ENCODE measurements at places on chromosomes 1 and 21.

GRCh38 chr1:223616586-223616985 lies 48.9 kb downstream of the CAPN8 start:
- DNase-seq, result no peak

GRCh38 chr1:206797534-206798383 lies 25.5 kb upstream of the IL10 start:
- no peak for DNase-seq

DNA sequence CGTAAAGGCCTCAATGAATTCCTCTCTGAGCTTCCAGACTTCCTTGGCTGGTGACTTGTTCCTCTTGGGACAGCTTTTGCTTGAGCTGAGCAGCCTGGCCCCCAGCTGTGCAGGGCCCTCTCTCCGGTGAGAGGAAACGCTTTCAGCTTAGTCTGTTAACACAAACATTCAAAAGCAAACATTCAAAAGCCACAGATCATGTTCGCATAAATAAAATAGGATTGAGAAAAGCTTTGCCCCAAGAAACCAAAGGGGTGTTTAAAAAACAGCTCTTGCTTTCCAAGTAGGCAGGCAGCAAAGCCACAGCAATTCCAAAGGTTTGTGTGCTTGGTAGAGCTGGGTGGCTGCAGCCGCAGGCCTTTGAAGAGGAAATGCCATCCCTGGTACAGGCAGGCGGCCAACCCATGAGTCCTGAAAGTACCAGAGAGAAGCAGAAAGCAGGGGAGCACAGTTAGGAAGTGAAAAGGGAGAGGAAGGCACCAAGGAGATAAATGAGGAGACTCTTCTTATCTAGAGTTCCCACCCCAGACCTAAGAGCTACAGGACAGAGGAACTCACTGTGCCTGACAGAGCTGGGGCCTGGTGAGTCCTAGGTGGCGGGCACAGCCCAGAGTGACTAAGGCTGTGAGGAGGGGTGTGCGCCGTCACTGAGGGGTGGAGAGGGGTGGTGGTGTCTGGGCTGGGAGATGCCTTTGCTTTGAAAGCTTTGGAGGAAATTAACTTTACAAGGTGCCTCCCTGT lies 48.4 kb downstream of the CCN1 start:
- DNase-seq, result peak; percentile 93

DNA sequence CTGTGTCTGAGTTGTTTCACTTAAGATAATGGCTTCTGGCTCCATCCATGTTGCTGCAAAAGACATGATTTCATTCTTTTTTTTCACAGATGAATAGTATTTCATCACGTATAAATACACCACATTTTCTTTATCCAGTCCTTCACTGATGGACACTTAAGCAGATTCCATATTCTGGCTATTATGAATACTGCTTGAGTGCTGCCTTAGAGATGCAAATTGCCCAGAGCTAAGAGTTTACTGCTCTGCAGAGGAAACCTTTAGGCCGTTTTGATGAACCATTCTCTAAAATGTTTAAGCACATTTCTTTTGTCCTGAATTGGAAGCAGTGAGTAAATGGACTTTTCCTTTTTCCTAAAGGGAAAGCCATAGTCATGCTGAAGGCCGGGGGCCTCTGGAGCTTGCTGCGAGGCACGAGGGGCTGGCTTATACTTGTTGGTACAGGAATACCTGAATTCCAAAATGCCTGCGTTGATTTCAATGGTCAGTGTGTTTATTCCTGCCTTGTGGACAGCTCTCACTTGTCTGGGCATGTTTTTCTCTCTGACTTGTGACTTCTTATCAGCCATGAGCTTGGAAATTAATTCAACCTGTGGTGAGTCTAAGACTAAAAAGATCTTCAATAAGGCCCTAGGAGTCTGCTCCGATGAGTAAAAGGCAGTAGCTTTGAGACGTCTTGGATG lies 201.0 kb upstream of the MAP1LC3C start:
- no peak for DNase-seq

DNA sequence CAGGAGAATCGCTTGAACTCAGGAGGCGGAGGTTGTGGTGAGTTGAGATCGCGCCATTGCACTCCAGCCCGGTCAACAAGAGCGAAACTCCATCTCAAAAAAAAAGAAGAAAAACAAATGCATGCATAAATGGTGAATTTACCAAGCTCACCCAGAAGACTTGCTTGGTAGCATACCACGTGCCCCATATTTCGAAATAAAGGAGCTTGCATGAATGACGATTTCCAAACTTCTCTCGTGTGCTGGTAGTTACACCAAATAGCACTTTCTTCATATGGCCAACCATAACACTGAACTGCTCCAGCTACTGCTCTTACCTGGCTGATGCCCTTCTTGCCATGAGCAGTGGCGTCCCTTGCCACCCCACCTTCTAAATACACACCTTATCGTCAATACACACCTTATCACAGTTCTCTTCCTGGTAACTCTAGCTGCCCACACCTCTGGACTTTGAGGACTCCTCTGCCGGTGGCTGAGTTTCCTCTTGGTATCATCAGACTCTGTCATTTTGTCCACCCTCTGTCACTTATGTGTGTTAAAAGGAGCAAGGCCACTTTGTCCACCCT lies 2.8 kb downstream of the DOP1B start:
- no peak for DNase-seq
